Astrocyte (in vitro differentiated cells and primary cell): ENCODE measurements at places on chromosomes 7 and 10. TPM values are rescaled to one million over a fixed set of nuclear protein-coding genes. Genes with fewer than 3 reads are reported as not detected.
A peak's percentile ranks its signal among the peaks of the same experiment; 100 is the strongest.

The TAS2R41 gene
- total RNA-seq = not detected in 2 replicates

The HOXA3 gene
- total RNA-seq = not detected in 2 replicates

The STOX1 gene
- 0.12 and 0.25 TPM in 2 replicates for total RNA-seq

- DNase-seq = no peak
Measured at GRCh38 chr10:104216631-104217030, 15.5 kb downstream of the CFAP43 start.

GRCh38 chr7:65980478-65981250 is 1.3 kb downstream of the GUSB start:
- DNase-seq = peak; percentile 9

DNA sequence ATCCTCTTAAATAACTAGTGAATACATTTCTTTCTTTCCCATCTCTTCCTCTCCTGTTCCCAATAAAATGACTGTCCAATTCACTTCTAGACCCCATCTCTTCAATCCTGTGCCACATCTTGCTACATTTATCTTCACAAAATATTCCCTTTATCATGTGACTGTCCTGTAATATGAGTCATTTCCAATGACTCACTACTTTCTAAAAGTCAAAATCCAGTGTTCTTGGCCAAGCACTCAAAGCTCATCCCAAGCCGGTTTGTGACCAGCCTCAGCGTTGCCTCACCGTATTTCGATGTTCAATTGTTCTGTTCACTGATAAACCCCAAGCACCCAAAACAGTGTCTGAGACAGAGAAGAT is 104.7 kb downstream of the PARD3 start:
- peak; percentile 68 for DNase-seq

- no peak for DNase-seq
Measured at GRCh38 chr7:148905093-148905666, 21.1 kb upstream of the EZH2 start.

DNA sequence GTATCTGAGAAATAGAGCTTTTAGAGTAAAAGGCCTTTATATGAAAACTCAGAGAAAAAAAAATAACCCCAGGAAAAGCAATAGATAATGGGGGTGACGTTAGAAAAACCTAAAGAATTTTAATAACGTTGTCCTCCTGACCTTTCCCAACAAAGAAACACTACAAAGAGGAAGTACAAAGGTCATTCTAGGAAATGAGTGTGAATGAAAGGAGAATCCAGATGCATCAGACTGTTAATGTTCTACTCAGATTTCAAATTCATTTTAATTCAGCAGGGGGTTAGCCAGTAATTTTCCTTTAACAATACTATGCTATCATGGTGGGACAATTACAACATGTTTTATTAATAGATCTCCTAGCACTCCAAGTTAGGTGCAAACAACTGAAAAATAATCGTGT is 73.8 kb upstream of the CDK1 start:
- no peak for DNase-seq

DNA sequence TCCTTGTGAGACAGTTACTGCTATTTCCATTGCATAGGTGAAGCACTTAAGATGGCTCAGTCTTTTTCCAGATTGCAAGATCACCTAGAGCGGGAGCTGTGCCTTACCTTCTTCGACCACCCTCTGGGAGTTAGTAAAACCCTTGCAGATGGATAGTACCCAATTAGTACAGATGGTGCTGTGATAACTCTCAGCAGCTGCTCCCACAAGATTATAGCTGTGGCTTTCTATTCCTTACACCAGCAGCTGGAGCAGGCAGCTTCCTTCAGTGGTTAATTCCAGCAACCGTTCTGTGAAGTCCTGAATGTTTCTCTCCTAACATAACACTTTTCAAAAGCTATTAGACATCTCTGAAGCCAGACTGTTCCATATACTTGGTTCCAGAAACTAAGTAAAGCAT is 796.8 kb downstream of the XPNPEP1 start:
- no peak for DNase-seq

DNA sequence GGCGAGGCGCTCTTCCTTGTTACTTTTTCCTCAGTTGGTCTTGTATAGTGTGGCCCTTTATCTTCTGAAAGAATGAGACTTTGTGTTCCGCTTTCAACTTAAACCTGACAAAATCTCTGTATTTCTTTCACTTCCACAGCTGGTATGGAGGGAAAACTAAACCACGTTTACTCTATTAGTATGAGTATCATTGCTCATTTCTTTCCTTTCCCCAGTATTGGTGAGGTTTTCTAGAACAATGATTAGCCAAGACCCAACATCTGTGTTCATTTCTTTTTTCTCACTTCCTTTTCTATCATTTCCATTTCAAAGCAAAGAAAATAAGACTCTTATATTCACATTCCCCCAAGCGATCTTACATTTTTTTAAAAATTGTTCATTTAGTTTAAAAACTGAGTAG is 165.3 kb downstream of the PAXIP1 start:
- no peak for DNase-seq

- DNase-seq = peak; percentile 92
Measured at GRCh38 chr10:95247200-95247880, 43.5 kb downstream of the PDLIM1 start.

DNA sequence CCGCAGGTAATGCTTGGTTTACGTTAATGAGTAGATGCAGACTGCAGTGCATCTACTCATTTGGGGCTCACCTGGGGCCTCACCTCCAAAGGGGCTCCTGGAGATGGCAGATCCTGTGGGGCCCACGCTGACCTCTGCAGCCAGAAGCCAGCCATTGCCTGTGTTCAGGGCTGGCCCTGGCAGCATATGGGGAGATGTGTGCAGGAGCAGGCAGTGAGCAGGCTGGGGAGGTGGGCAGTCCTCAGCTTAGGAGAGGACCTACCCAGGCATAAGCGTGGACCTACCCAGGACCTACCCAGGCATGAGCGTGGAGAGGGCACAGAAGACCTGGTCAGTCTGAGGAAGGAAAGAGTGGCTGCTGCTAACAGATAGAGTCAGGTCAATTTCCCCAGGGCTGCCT is 178.5 kb downstream of the PTPRN2 start:
- DNase-seq = no peak

GRCh38 chr7:127880454-127880853 is 150.8 kb downstream of the LRRC4 start:
- DNase-seq = no peak

GRCh38 chr10:68027429-68027828 is 47.7 kb downstream of the HERC4 start:
- no peak for DNase-seq

DNA sequence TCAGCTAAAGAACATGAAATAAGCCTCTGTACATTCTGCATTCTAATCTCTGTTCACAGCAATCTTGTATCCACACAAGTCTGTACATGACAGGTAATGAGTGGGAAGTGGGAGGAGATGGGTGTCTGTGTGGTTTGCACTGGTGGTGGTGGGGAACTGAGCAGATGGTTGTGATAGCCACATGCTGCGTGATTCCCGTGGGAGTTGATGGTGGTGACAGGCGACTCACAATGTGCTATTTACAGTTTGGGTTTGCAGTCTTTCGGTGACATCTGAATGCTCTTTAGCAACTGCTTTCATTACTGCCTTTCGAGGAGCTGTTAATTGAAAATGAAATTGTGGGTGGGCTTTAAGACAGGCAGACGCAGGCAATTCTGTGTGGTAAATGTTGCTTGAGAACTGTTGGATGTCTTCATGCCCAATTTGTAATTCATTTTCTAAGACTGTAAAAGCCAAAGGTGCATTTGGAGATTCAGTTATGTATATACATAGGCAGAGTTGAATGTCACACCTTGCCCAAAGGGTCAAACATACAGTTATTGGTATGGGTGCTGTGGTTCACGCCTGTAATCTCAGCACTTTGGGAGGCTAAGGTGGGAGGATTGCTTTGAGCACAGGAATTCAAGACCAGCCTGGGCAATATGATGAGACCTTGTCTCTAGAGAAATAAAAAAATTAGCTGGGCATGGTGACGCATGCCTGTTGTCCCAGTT is 308.2 kb downstream of the AUTS2 start:
- peak; percentile 29 for DNase-seq

DNA sequence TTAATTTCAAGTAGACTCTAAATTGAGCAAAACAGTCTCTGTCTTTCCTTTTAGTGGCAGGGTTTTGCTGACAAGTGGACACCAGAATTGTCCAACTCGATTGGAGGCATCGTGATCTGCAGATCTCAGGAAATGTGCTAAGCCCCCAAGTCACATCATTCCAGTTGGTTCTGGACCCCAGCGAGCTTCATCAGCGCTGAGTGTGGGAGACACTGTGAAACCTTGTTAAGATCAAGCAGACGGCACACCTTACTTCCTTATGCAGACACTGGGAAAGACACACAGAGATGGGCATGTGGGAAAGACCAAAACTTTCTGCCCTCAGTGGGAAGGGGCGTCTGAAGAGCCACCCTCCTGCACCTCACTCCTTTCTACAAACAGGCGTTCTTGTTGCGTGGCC is 440.8 kb downstream of the GLRX3 start:
- DNase-seq = no peak
